Stimulated activated naive CD8-positive, alpha-beta T cell treated with anti-CD3 and anti-CD28 coated beads, Interleukin-15, amount 100 ng/mL, for 72 hours (primary cell): ENCODE measurements at places on chromosomes 16 and 17.
A peak's percentile ranks its signal among the peaks of the same experiment; 100 is the strongest.

- DNase-seq = no peak
Observed at GRCh38 chr17:65931246-65932149, 260.4 kb downstream of the CEP112 start.

DNA sequence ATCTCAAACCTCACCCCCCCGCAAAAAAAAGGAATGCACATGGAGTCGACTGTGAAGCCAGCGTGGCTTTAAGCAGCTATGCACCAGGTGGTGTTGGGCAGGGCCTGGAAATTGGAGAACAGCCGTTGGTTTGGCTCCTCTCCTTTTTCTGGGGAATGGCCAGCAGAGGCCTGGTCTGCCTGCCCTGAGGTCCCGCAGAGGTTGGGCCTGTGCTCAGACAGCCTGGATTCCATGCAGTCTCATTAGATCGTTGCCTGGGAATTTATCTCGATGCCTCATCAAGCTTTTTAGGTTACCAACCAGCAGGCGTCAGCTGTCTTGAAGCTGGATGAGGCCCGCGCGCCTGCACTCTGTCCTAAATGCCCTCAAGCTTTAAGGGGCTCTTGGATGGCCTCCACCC lies 9.8 kb downstream of the SLC12A3 start:
- no peak for DNase-seq

DNA sequence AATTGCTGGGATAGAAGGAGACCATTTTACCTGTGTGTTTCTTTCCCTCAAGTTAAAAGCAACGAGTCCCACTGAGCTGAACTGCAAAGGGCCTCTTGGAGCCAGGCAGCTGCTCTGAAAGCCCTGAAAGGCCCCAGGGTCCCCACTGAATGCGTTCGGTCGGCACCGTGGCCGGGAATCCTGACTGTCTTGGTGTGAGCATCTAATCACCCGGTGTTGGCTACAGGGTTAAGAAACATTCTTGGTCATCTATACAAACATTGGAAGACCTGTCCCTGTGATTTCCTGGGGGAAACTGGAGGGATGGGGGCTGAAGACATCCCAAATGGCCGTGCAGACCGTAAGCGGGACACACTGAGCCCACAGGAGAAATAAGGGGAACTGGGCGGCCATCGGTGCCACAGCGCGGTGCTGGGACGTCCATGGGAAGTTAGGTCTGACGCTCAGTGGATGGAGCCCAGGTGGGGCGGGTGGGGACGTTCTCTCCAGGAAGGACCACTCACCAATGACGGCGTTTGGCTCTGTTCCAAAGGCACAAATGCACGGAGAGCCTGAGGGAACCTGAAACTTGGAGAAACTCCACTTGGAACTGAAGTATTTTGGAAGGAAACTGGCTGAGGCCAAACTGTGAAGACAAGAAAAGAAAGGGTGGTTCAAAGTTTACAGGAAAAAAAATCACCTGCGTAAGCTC lies 32.1 kb downstream of the WDR45B start:
- no peak for DNase-seq

GRCh38 chr16:5571446-5571845 lies 473.9 kb upstream of the EEF2KMT start:
- no peak for DNase-seq

- no peak for DNase-seq
Observed at GRCh38 chr17:40532520-40533253, 31.3 kb upstream of the TNS4 start.

DNA sequence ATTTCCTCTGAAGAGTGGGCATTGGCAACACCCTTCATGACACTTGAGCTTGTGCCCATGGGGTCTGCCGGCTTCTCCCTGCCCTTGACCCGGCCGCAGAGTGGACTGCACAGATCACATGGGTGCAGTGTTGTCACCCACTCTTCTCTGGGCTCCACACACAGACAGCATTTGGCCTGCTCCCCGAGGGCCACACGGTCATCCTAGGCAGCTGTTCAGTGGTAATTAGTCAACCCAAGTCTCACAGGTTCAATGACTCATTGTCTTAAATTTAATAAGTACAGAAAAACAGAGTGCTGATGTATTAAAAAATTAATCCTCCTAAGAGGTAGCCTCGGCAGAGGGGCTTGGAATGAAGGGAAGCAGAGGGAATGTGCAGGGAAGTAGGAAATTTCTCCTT lies 204.8 kb downstream of the MSI2 start:
- peak; percentile 61 for DNase-seq

DNA sequence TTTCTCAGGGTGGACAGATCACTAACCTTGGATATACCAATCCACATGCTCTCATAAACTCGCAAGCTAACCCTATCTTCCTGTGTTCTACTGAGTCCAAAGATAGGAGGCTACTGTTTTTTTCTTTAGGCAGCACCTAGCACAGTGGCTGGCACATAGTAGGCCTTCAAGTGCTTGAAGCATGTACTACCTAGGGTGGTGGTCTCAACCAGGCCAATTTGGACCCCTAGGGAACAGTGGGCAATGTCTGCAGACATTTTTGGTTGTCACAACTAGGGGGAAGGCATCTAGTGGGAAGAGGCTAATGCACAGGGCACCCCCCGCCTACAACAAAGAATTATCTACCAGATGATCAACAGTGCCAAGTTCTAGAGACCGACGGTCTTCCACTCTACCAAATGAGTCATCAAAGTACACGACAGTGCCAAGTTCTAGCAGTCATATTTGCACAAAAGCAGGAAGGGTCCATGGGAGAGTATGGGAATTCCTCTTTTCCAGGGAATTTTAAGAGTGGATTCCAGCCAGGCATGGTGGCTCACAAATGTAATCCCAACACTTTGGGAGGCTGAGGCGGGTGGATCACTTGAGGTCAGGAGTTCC lies 390.3 kb downstream of the SLC39A11 start:
- DNase-seq = no peak

GRCh38 chr16:66255647-66256046 lies 110.8 kb upstream of the CDH5 start:
- DNase-seq = no peak

DNA sequence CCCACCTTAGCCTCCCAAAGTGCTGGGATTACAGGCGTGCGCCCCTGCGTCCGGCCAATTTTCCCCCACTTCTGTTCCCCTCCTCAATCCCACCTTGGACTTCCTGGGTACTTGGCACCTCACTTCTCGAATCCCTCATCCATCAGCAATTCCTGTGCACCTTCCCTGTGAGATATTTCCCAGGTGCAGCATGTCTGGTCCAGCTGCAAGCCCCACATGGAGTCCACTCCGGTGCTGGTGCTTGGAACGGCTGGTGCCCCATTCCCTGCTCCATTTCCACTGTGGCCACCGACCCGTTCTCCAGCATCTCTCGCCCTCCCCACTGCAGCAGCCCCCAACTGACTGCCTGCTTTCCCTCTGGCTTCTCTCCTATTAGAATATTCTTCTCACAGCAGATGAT lies 35.3 kb downstream of the NOL11 start:
- DNase-seq = no peak

GRCh38 chr17:79454826-79455225 lies 156.0 kb downstream of the RBFOX3 start:
- DNase-seq = no peak

DNA sequence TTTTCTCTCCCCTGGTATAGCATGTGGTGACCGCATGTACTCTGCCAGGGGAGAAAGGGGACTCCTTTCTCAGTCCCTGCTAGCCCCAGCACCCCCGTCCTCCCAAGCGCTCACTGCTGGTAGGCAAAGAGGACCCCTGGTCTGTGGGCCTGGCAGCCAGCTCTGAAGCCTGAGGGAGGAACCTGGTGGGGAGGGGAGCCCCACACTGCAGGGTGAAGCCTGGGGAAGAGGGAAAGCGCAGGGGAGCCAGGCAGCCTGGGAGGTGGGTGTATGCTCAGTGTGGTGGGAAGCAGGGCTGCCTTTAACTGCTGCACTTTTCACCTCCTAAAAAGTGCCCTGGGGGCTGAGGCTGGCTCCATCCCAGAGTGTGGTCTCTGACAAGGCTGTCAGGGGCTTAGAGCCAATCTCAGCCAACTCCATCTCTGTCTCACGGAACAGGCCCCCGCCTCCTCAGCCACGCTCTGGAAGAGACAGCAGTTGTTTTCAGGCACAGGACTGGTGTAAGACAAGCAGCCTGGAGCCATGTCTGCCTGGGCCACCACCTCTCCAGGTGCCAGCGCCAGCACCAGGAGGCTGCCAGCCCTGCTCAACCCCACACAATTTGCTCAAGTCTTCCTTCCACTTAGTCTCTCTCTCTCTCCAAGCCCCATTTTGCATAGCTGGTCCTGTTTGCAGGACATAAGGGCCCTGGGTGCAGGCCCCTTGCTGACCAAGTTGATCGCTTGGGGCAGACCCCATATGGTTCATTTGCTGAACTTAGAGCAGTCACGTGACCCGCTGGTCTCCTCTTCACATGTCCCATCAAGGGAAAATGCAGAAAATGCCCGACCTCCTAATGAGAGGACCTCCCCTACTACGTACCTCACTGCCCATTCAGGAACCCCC lies 14.7 kb upstream of the TBX2 start:
- DNase-seq = no peak

DNA sequence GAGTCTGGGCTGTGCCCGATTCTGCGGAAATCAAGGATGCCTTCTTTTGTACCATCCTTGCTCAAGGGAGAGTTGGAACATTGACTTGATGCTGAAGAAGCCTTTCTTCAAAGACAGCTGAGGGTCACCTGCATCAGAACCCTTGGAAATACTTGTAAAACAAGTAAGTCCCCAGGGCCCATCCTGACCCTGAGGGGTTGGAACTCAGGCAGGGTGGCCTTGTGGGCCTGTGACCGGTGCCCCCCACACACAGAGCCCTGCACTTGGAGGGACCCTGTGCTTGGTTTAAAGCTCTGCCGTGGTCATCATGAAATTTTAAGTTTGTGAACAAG lies 56.9 kb downstream of the WIPI1 start:
- no peak for DNase-seq

DNA sequence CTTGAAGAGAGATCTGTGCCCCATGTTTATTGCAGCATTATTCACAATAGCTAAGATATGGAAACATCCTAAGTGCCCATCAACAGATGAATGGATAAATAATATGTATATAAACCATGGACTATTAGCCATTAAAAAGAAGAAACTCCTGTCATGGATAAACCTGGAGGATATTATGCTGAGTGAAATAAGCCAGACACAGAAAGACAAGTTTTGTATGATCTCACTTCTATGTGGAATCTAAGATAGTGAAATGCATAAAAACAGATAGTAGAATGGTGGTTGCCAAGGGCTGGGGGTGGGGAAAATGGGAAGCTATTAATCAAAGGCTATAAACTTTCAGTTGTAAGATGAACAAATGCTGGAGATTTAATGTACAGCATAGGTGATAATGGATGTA lies 19.9 kb upstream of the HEATR6 start:
- no peak for DNase-seq
